ENCODE measurements at places on chromosomes 6 and 20. TPM values are rescaled to one million over a fixed set of nuclear protein-coding genes. Genes with fewer than 3 reads are reported as not detected.

The GSTA2 gene
- not detected for total RNA-seq

The GNAS-AS1 gene
- 6.3 TPM for total RNA-seq

The ENPP1 gene
- total RNA-seq, result 1.1 TPM

The TMEM239 gene
- total RNA-seq, result not detected

GRCh38 chr6:111091987-111092386 is 4.7 kb downstream of the SLC16A10 start:
- no peak for DNase-seq

- no peak for DNase-seq
These were observed 59.4 kb downstream of the GCNT2 start for GRCh38 chr6:10580570-10580969.

- DNase-seq, result peak; percentile 56
These were observed 875 bp upstream of the ZBTB9 start for GRCh38 chr6:33453393-33454008.

DNA sequence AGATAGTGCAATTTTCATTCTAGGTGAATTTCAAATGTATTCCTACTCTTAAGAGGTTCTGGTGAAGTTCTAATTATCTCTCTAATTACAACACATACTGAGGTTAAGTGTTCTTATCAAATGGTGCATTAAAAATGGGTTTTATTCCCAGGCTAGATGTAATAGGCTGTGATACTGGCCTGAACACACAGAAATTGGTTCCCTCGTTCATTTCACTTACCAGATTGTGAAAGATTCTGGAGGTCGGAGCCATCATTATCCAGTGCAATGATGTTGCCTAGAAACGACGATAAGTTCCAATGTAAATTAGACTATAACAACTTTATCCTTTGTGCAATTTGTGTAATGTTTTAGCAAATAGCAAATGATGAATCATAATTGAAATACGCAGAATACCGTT is 172.6 kb upstream of the SOX4 start:
- DNase-seq, result no peak

- DNase-seq, result no peak
These were observed 874 bp downstream of the ZBTB46 start for GRCh38 chr20:63829945-63830835.

Data from Karpas-422 (cell line).